ENCODE measurements at places on chromosomes 16 and 17.
A peak's percentile ranks its signal among the peaks of the same experiment; 100 is the strongest.

- DNase-seq = no peak
Observed at GRCh38 chr17:71503710-71504465, 616.9 kb upstream of the SOX9 start.

DNA sequence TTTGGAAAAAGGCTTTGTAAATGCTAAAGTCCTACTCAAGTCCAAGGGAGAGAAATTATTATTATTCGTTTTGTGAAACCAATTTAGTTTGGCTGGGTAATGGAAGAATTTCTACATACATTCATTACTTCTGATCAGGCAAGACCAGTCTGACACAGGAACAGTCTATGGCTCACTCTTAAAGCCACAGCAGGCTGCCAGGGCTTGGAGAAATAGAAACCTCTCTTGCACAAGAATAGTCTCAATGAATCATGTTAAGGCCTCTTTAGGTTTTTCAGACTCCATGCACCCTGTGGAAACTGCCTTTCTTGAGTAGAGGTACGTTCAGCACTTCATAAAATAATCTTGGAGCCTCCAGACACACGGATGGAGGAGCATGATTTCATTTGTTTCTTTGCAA is 167.7 kb downstream of the IRX3 start:
- DNase-seq = no peak

GRCh38 chr16:22754577-22754976 is 59.4 kb upstream of the HS3ST2 start:
- no peak for DNase-seq

- DNase-seq = no peak
Observed at GRCh38 chr16:3780570-3780969, 63.2 kb upstream of the TRAP1 start.

DNA sequence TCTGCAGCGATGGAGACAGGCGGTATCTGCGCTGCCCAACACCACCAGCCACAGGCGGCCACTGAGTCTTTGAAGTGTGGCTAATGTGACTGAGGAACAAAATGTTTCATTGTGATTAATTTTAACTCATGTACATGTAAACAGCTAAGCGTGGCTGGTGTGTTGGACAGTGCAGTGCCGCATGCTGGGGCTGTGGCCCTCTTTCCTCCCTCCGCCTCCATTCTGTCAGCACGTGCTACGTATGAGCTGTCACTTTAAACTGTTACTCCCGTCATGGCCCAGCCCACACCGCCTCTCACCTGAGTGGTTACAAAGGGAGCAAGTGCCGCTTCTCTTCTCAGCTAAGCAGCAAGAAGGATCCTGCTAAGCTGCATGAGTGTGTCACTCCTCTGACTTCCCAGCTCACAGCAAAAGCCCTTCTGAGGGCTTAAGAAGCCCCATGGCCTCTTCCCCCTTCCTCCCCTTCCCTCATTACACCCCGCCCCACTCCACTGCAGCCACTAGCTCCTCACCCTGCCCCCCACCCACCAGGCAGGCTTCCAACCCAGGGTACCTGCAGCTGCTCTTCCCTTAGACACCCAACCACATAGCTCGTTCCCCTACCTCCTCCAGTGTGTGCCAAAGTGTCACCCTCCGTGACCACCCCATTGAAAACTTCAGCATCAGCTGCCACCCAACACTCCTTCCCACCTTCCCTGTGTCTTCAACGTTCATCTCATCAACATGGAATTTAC is 15.0 kb downstream of the HASPIN start:
- DNase-seq = no peak

GRCh38 chr17:66306446-66306845 is 4.0 kb downstream of the PRKCA start:
- DNase-seq = no peak

- DNase-seq = no peak
Observed at GRCh38 chr17:65457183-65457582, 104.3 kb downstream of the AXIN2 start.

DNA sequence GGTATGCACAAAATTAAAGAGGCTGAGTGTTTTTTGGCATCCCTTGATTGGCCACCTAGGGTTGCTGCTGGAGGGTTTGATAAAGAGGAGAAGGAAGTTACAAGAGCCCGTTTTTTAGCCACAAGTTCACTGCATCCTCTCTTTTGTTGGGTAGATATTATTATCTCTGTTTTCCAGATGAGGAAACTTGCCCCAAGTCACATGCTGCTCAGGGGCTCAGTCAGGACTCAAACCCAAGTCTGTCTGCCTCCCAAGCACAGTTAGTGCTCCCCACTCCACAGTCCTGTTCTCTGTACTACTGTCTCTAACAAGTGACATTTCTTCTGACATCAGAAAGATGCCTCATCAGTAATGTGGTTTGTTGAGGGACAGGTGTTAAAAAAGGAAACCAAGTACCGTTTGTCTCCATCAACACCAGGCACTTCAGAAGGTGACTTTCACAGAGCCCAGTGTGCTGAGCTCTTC is 1.4 kb downstream of the NT5M start:
- no peak for DNase-seq

DNA sequence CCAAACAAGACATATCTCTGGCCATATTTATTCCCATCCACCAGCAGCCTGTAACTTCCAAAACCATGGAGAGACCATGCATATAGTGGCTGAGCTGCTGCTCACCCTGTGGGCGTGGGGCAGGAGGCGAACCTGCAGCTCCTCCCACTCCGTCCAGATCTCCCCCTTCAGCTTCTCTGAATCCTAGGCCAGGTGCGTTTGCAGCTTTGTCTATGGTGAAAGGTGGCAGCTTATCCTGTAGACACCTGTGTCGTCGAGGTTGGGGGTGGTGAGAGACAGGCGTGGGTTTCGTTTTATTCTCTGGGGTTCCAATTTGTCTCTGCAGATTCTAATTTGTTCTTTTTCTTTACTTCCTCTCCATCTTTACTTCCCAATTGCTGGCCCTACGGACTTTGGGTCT is 9.7 kb upstream of the ANKS4B start:
- no peak for DNase-seq

- no peak for DNase-seq
Observed at GRCh38 chr17:17782523-17783115, 54.2 kb downstream of the SREBF1 start.

- no peak for DNase-seq
Observed at GRCh38 chr17:27496437-27496943, 40.2 kb downstream of the KSR1 start.

DNA sequence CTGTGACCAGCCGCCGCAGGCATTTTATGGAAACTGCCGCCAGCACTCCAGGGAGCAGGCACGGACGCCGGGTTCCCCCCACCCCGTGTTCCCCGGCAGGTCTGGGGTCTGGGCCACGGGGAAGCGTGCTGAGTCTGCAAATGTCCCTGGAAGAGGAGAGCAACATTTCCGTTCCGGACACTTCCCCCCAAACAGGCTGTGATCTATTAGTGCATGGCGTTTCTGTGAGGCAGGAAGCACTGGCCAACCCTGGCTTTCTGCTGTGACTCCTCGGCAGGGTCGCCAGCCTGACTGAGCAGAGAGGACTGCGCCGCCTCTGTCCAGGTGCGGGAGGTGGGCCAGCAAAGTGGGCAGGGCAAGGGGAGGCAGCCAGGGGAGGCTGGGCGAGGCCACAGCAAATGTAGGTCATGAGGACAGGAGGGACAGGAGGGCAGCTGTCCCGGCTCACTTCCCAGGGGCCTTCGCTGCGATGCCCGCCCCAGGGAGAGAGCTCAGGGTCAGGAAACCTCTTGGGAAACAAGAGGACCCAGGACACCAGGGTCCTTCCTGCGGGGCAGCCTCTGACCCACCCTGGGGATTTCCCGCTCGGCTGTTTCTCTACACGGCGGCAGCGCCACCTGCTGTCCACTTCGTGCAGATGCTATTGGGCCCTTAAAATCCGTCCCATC is 9.5 kb downstream of the FOXF1 start:
- no peak for DNase-seq

DNA sequence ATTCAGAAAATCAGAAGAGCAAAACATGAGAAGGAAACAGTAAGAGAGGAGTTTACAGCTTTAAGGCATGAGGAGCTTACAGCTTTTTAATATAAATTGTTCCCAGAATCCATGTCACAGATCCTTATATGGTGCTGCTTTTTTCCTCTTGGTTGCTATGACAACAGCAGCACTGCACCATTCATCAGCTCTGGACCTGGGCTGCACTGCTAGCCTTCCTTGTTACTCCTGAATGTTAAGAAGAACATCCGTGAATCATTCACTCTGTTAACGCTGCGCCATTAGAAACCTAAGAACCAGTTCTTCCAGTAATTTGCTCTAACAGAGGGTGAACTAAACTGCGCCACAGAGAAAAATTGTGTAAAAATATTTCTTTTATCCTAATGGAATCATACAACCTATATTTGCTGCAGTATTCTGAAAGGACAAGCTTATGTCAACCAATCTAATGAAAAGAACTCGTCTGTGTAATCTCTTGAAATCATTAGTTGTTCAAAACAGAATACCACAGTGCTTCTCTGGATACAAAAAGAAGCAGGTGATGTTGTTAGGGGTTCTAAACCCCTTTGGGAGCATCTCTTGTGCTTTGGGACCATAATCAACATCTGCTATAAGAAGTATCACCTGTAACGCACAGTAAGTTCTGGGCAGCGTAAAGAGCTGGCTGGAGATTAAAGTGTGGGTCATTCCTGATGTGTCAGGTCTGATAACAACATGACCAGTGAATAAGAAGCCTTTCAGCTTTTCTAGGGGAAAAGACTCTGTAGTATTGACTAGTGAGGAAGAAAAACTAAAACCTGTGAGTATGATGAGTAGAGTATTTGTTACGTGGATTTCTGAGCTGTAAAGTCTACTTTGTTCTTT is 151.2 kb downstream of the TANC2 start:
- DNase-seq = peak; percentile 40

- DNase-seq = no peak
Observed at GRCh38 chr16:64950262-64950661, 171.6 kb downstream of the CDH11 start.

GRCh38 chr16:11162586-11163268 is 93.3 kb downstream of the SOCS1 start:
- DNase-seq = no peak

- DNase-seq = no peak
Observed at GRCh38 chr16:11501632-11502031, 85.1 kb downstream of the LITAF start.

GRCh38 chr17:63973930-63974593 is 1.3 kb upstream of the SCN4A start:
- no peak for DNase-seq

DNA sequence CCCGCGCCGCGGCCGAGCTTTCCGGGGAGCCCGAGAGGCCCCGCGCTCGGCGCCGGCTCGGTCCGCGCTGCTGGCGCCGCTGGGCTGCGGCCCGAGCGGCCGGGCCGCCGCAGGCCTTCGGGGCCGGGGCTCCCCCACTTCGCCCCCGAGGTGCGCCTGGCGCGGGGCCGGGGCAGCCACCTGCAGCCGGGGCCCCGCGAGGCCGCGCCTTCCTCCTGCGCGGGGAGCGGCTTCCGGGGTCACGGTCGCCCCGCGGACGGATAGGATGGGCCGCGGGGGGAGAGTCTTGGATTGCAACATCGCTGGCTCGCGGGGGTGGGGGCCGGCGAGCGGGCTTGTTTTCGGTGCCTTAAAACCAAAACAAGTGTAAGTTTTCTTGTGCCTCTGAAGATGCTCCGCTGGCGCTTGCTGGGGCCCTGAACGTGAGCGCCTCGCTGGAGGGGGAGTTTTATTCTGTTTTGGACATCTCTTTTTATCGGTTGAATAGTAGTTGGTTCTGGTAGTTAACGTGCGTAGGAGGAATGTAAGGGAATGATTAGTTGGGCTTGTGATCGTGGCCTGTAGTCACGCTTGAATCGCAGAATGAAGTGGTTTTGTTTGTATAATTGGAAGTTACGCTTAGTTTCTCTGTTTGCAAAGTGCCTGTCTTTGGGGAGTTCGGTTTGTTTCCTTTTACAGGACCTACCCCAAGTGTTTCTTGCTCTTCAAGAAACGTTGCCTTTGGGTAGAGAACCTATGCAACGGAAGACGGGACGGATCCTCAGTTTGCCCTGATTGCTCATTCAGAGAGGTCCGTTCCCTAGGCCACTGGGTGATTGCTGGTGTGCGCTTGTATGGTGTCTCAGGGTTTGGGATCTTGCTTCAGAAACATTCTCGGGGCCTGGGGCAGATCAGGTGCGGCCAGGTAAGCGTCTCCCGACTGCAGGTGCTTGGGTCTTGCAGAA is 724 bp downstream of the UBE2I start:
- DNase-seq = no peak

- DNase-seq = no peak
Observed at GRCh38 chr16:84323606-84324005, 28.9 kb downstream of the WFDC1 start.

GRCh38 chr16:83147244-83147643 is 520.5 kb downstream of the CDH13 start:
- no peak for DNase-seq

DNA sequence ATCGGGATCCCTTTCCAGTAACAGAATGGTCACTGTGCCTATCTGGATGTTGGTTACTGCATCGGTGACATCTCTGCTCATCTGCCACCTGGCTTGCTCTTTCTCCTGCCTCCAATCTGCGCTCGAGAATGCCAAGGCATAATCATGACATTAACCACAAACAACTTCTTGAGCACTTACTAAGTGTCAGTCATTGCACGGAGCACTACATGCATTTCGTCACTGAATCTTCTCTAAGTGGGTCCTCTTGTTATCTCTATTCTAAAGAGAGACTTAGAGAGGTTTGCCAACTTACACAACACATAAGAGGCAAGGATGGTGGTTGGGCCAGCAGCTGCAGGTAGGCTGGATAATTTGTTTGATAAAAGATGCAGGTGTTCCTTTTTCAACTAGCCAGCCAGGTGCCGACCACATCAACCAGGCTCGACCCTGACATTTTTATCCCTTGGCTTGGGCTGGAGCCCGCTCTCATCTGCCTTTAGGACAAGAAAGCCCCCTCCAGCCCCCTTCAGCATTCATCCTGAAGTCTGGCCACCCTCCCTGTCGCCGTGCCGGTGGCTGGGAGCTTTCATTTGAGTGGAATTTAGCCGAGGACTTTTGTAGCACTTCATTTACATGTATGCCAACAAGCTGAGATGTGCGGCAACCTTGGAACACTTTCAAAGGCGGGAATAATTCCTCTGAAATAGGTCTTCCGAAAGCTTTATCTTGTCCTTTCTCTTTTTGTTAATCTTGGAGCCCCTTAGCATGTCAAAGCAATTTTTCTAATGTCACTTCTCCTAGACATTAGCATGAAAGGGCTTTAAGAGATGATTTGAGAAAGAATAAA is 89.3 kb upstream of the NKD1 start:
- no peak for DNase-seq

- DNase-seq = no peak
Observed at GRCh38 chr16:88650749-88651275, at the start of gene CYBA. Gene CYBA, minus strand, starts transcription at chr16:88651053. Its CDS starts 40 bp downstream, at chr16:88651013.

- no peak for DNase-seq
Observed at GRCh38 chr16:477301-478157, 50.0 kb upstream of the CAPN15 start.

GRCh38 chr17:42991471-42991870 is 6.7 kb upstream of the RPL27 start:
- no peak for DNase-seq

All from NCI-H1436 treated with DMSO at 0.1 percent for 48 hours (cell line).